Left lung (tissue), 14 donors: ENCODE measurements at places on chromosomes 4 and X. TPM values are rescaled to one million over a fixed set of nuclear protein-coding genes. Genes with fewer than 3 reads are reported as not detected.

The OPHN1 gene
- 13.5 TPM for polyA plus RNA-seq

DNA sequence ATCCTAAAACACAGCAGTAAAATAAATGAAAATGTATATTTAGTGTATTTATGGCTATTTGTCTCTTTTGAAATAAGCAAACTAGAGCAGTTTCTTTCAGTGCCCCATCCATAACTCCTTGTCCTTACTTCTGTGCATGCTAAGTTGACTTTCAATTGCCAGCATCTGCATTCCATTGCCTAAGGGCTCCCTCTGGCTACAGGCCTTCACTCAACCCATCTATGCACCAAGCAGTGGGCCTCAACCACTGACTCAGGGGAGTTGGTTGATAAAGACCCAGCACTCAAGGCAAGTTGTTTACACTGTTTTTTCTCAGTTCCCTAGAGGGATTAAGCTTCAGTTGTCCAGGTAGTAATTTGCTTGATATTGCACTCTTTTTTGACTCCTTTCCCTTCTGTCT is 265.7 kb downstream of the IQCM start:
- no peak for DNase-seq

- no peak for DNase-seq
These were observed 17.6 kb downstream of the BLOC1S4 start for GRCh38 chr4:6733358-6734164.

DNA sequence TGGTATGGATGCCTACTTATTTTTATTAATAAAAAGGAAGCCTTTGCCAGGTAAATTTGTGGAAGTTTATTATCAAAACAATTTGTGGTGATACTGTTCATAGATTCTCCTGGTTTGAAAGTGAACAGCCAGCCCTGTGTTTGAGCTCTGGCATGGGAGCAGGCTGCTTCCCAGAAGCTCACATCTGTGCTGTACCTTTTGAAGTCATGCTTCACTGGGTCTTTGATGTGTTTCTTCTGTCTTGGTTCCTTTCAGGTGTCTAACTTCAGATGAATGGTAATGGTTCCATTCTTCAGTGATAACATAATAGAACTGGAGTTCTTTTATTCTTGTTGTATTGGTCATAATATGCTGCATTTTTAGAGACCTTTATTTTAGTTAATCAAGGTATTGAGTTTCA is 85.5 kb downstream of the BMPR1B start:
- no peak for DNase-seq

DNA sequence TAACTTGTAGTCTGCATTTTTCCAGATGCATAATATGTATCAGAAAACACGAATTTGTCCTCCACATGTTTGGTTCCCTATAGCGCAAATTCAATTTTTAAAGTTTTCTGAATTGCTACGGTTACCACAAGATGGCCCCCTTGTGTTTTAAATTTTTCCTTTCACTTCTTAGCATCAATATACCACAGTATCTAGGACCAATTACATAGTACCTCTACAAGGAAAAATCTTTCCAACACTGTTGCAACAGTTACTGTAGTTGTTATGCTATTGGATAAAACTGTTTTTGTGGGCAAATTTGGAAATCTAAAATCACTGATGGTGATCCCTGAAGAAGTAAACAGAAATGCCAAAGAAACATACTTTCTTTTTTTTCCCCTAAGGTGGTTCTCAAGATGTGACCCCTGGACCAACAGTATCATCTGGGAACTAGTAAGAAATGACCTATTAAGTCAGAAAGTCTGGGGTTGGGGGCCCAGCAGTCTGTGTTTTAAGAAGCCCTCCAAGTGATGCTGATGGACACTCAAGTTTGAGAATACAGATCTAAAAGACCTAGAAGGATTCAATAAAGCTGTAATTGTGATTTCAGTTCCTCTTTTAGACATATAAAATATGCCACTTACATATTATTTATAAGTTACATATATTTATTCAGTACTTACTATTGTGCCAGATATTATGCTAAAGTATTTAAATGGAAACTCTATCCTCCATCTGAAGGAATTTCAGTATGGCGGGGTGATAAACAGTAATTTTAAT is 3.1 kb downstream of the ZGRF1 start:
- peak; percentile 33 for DNase-seq

DNA sequence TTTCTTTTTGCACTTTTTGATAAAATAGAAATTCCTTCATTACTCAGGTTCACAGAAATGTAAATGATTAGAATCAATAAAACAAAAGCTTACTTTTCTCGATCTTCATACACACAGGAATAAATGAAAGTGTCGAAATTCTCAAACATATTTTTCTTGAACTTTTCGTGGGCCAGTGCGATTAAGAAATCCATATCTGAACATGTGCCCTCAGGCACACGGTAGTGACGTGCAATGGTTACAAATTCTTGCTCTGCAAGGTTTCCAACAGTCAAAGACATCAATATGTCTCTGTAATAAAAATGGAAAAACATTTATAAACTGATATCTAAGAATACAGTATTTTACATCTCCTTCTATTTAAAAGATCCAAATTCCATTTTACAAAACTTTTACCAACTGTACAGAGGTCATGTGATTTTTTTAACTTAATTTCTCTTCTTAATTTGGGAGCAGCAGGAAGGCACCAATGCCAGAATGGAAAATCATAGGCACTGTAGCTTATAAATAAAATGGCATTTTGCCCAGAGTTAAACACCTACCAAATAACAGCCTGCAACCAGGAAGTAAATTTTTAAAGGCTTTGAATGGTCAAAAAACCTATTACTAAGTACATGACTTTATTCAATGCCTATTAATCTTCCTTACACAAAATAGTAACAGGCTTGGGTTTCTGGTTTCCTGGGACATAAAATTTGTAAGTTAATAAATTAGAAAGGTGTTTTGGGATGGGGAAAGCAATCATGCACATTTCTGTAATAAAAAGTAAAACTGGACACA is 165.0 kb downstream of the EFHC2 start:
- DNase-seq = no peak

DNA sequence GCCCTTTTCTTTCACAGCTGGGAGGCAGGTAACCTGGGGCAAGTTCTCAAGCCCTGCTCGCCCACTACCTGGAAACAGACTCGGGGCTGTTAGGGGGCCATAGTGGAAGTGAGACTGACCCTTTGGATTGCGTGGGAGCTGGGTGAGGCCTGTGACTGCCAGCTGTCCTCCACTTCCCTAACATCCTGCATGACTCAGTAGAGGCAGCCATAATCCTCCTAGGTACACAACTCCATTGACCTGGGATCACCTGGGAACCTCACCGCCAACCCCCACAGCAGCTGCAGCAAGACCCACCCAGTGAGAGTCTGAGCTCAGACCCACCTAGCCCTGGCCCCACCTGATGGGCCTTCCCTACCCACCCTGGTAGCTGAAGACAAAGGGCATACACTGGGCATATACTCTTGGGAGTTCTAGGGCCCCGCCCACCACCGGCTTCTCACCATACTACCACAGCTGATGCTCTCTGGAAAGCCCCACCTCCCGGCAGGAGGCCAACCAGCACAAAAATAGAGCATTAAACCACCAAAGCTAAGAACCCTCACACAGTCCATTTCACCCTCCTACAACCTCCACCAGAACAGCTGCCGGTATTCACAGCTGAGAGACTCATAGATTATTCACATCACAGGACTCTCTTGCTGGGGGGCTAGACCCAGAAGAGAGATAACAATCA is 61.1 kb upstream of the DCTD start:
- DNase-seq = no peak

- DNase-seq = no peak
These were observed 133.6 kb upstream of the S100G start for GRCh38 chrX:16516232-16516876.
